Amniotic stem cell (primary cell): ENCODE measurements at places on chromosomes 5 and 9.
A peak's percentile ranks its signal among the peaks of the same experiment; 100 is the strongest.

DNA sequence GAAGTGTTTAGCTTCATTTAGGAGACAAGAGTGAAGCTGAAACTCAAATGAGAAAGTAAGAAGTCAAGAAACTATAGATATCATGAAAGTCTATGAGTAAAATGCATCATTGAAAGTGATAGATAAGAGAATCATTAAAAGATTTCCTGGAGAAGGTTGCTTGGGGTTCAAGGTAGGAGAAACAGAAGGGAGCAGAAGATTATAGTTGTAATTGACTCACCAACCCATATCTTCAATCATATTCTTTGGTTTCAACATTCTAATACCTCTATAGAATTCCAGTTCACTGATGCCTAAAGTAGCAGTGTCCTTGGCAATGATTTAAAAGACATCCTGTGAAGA, 365.7 kb upstream of the RIOK2 start:
- DNase-seq: no peak

DNA sequence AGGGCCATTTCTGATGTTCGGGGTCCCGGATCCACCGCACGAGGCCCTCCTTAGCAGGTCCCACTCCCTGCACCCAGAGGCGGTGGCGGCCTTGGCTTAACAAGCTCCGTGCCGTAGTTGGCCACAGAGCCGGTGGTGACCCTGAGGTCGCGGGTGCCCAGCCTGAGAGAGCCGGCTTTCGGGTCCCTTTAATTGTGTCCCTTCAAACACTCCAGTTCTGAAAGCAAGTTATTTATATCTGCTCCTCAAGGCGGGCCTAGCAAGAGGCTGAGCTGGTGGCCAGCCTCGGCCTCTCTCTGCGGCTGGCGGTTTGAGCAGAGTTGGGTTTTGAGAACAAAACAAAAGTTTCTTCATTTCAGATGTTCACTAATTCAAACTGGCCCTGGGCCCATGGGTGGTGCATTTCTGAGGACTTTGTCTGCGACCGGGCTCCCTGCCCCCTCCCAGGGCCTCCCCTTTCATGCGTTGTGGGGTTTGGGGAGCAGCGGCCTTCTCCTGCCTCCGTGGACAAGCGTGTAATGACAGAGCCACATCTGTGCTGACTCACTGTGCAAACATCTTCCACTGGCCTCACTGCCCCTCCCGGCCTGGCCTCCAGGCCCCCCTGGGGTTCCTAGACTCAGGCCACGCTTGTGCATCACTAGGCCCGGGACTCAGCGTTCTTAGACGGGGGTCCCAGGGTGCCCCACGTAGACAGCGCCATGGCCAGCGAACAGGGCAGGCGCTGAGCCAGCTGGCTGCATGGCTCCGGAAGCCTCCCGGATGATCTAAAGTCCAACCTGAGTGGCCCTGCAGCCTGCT, 49.4 kb upstream of the COL5A1 start:
- peak; percentile 31 for DNase-seq

GRCh38 chr5:135075621-135076020, 41.6 kb upstream of the PITX1 start:
- DNase-seq: no peak

- DNase-seq: peak; percentile 23
These were observed 142.3 kb downstream of the SMARCA2 start for GRCh38 chr9:2157277-2158110.
